ENCODE measurements at places on chromosomes 3 and 15.
A peak's percentile ranks its signal among the peaks of the same experiment; 100 is the strongest.

DNA sequence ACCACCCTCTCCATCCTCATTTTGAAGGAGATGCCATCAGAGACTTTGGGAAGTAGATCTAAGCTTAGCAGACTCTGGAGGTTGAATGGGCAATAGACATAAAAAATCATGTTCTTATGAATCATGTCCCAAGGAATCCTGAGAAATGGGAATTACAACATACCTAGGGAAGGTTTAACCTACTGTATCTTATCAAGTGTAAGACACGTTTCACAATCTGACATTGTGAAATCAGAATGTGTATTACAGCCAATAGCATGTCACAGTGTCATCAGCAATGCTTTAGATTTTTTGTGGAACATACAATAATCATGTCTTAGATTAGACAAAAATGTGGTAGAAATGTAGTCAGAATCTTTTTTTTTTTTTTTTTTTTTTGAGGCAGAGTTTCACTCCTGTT is 332.4 kb upstream of the TLE3 start:
- DNase-seq: peak; percentile 27

- DNase-seq: no peak
Observed at GRCh38 chr15:76974456-76975036, 20.4 kb upstream of the PSTPIP1 start.

DNA sequence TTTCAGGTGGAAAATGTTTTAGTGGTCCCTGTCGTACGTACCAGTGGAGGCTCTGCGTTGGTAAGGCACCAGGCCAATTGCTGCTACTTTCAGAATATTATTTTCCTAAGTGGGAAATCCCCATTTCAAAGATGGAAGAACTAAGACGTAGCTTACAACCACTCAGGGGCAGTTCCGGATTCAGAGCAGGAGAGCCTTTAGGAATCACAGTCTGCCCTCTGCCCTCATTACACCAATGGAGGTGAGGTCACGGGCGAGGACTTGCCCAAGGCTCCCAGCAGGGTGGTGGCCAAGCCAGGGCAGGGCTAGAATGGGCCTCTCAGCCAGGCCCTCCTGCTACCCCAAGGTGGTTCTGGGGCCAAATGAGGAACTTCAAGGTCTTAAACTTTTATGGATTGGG is 72.6 kb downstream of the RASGRF1 start:
- DNase-seq: no peak

GRCh38 chr15:64187396-64188191 is 24.8 kb upstream of the PPIB start:
- no peak for DNase-seq

DNA sequence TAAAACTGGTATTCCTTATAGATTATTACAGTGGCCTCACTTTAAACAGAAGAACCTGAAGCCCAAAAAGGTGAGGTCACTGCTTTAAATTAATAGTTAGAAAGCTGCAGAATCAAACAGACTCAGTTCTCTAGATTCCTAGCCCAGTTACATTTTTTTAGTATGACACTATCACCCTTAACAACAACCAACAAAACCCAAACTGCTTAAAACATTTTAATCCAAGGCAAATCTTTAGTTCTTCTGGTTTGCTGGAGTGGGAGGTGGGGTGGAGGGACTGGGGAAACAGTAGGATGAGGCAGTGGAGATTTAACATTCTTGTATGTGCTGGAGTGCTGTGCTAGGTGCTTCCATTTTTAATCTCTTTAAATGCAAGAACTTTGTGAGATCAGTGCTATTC is 631.6 kb upstream of the KCNMB2 start:
- DNase-seq: no peak

DNA sequence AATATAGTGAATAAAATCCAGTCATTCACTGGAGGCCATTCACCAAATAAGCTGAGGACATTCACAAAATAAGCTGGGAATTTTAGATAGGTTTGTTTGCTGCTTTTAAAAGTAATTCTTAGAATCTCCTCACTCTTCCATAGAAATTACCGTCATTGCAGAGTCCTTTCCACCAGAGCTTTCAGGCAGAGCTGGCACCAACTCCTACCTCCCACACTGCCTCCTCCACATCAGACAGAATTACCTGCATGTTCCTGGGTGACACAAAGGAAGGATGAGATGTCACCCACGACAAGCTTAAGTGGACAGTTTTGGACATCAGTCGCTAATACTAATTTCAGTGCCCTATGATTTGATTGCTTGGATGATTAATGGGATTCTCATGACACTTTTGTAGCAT is 1113.2 kb downstream of the IGSF11 start:
- DNase-seq: no peak

GRCh38 chr3:194967151-194968117 is 281.8 kb downstream of the FAM43A start:
- no peak for DNase-seq

DNA sequence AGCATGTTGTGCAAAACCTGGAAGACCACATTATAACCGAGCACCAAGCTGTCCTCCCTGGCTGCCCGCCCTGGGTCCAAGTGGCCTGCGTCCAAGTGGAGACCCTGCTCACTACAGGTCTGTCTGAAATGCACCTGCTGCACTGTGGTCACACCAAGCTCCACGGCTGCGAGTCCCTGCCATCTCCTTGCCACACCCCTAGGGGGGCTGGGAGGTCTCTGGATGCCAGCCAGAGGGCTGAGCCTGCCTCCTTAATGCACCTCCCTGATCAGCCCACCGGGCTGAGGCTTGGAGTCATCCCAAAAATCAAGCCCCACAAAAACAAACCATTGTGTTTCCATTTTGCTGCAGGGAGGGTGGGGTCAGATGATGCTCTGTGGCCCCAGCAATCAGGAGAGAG is 187.1 kb downstream of the MEGF11 start:
- no peak for DNase-seq

DNA sequence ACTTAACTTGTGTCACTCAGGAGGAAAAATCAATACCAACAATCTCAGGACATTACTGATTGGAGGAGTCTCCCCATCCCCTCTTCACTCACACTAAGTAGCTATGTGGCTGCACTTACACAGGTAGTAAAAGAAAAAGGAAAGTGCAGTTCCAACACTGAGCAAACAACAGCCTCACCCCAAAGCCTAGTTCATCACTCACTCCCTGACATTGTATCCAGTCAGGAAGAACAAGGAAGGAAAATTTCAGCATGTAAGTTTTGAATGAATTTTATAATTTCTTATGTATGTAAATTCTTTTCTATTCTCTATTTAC is 273.4 kb downstream of the IGSF11 start:
- DNase-seq: no peak

DNA sequence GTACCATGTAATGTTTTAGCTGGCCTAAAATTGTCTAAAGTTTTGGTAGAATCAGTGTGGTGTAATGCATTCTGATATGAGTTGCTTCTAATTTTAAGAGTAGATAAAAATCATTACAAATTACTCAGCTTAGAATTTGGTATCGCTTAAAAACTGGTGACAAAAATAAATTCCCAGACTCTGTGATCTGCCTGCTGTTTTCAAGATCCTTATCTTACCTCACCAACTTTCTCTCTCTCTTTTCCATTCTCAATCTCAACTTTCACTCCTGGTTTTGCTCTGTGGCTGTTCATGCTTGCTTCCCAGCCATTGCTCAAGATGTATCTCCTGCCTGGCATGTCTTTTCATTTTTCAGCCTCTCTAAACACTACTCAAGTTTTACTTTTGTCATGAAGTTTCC is 45.7 kb downstream of the TCF12 start:
- DNase-seq: no peak

DNA sequence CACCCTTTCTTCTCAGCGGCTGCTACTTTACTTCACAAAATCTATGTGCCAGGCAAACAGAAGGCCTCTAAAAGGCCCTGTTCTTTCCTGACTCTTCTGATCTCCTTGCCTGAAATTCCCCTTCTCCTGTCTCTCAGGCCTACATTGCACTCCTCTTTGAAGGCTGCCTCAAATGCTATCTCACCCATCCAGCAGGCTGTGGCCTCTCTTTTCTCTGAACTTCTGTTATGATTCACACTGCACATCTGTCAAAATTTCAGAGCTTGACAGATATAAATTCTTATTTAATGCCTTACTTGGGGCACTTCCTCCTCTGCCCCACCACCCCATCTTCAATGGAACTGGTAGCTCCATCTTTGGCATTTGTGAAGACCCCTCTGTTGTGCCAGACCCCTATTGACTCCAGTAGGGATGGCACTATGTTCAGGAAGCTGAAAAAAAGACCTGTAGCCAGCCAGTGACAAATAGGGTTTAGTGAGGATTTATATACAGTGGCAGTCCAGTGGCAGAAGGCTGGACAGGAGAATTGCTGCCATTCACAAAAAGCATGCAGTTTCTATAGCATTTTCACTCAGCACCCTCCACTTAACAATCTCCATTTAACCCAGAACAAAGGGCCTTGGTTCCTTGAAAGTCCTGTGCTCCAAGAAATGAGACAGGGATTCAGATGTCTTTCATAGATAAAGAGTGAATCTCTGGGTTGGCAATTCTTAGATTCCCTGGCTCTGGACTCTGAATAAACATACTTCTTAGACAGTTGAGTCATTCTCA is 415.8 kb upstream of the GRM7 start:
- peak; percentile 6 for DNase-seq

DNA sequence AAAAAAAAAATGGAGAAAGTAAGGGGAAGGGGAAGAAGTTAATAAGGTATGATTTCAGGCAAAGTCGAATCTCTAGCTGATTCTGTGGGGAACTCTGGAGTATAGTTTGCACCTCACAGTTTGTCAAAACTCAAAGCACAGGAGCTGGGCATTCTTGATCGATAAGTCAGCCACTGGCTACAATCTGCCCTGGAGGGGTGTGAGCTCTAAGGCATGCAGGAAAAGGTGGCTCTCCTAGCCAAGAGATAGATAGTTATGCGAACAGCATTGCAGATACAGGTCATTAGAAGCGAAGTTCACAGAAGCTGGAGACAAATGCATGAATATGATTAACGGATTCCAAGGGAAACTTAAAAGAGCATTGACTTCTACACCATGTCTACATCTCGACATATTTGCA is 952.6 kb downstream of the AGBL1 start:
- DNase-seq: no peak

- DNase-seq: no peak
Observed at GRCh38 chr3:19891740-19892139, 42.3 kb downstream of the EFHB start.

DNA sequence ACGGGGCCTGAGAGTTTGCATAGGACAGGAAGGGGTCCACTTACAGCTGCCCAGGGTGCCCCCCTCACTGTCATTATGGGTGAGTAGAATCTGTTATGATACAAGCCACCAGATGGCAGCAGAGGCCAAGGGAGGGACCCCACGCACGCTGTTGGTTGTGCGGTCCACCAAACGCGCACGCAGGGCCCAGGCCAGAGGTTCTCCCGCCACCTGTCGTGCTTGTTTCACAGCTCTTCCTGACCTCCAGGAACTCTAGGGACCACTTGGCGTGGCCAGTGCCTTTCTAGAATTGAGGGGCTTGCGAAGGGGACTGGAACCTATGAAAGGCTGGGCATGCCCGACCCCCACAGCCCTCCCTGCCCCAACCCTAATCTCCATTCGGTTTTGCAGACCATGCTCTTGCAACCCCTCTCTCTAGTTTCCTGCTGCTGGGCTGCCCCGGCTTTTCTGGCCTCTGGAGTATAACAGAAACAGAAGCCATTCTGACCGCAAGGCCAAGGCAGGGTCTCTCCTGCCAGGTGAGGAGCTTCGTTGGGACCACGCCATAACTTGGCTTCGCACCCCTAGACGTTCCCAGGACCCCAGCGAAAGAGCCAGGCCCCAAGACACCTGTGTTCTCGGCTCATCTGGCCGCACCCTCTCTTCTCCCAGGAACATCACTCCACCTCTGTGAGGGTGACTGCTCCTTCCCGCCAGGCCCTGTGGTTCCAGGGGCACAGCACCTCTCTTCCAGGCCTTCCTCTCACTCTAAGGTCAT is 46.0 kb downstream of the ALDH1L1 start:
- peak; percentile 16 for DNase-seq

GRCh38 chr3:195007151-195007550 is 263.8 kb downstream of the XXYLT1 start:
- no peak for DNase-seq

Measured in kidney glomerular epithelial cell (primary cell).